ENCODE measurements at places on chromosomes 6 and 20.

DNA sequence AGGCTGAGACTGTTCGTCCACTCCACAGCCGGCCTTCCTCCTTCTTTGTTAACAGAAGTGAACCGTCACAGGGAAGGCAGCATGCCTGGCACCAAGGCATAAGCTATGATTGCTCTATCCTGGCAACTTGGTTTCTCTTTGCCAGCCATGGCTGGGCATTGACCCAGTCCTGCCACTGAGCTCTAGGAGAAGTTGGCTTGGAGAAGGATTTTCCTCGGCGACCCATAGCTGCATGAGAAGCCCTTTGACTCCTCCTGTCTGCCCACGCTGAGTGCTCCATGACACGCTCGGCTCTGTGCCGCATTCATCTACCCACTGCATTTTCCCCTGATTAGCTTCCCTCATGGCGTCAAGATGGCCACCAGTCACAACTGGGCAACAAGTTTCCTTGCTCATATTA, 111.8 kb upstream of the EXOC2 start:
- DNase-seq: no peak

GRCh38 chr6:17705428-17705777, 1.3 kb downstream of the NUP153 start:
- DNase-seq: no peak

GRCh38 chr6:14178083-14178445, 60.5 kb downstream of the CD83 start:
- no peak for DNase-seq

DNA sequence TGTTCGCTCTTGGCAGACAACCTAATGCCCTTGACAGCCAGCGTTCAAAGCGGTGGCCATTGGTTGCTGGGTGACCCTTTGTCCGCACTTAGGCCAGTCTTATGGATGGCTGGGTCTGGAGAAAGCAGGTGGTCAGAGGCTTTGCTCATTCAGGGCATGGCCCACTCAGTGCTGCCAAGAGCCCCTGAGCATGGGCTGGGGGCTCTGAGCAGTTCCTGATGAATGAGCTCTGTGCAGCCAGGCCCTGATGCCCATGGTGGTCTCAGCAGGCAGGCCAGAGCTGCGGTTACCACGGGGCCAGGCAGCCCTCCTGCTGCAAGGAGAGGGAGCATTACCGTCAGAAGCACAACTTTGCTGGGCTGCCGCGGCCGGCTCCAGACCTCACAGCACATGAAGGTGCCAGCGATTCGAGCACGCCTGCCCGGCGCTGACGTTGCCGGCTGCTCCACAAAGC, 36.3 kb downstream of the CDH4 start:
- DNase-seq: no peak

DNA sequence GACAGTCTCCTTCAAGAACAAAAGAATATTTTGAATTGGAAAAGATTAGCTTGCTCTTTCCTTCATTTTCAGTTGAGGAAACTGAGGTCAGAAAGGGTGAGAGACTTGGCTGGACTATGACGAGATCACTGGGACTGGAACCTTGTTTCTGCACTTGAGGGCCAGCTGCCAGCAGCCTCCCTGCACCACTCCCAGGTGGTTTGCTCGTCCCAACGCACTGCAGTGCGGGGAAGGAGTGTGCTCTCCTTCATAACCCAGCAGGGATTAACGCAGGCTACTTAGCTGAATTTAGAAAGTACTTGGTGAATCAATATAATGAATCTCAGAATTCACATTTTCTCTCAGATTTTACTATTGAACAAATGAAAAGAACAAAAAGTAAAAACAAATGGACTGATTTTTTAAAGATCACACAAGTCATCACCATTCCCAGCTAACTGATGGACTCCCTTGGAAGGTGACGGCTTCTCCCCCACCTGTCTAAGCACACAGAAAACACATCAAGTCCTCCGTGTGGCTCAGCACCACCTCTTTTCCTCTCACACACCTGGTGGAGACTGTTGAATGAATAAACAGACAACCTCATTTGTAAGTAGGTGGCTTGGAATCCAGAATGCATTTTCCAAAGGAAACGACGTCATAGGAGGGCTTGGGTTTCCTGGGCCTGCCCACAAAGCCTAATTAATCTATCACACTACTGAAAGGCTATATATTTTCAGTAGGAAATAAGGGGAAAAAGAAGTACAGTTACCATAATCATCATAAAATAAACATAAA, 121.0 kb downstream of the QRSL1 start:
- no peak for DNase-seq

DNA sequence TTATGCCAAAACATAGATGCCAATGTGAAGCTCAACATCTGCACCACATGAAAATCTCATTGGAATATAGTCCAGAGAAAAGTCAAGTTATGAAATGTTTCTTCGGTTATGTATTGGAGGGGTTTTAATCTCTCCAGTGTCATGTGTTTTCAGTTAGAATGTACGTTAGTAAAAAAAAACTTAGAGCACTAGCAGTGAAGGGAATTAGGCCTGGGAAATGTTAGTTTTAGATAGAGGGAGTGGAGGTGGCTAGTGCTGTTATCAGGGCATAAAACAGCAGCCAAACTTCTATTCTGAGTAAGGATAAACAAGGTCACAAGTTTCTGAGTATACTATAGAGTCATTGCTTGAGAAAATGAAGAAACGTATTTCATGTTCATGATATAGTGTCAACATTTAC, 42.9 kb downstream of the HDGFL1 start:
- DNase-seq: no peak

GRCh38 chr6:15351631-15352030, 105.8 kb downstream of the JARID2 start:
- no peak for DNase-seq

GRCh38 chr6:39223555-39223954, 5.7 kb downstream of the KCNK5 start:
- DNase-seq: no peak

- DNase-seq: no peak
These were observed 157.1 kb upstream of the SMLR1 start for GRCh38 chr6:130670142-130670541.

- DNase-seq: no peak
These were observed 3.5 kb upstream of the DEFB110 start for GRCh38 chr6:50025258-50025657.

GRCh38 chr6:100415768-100416167, 49.0 kb downstream of the SIM1 start:
- DNase-seq: no peak

DNA sequence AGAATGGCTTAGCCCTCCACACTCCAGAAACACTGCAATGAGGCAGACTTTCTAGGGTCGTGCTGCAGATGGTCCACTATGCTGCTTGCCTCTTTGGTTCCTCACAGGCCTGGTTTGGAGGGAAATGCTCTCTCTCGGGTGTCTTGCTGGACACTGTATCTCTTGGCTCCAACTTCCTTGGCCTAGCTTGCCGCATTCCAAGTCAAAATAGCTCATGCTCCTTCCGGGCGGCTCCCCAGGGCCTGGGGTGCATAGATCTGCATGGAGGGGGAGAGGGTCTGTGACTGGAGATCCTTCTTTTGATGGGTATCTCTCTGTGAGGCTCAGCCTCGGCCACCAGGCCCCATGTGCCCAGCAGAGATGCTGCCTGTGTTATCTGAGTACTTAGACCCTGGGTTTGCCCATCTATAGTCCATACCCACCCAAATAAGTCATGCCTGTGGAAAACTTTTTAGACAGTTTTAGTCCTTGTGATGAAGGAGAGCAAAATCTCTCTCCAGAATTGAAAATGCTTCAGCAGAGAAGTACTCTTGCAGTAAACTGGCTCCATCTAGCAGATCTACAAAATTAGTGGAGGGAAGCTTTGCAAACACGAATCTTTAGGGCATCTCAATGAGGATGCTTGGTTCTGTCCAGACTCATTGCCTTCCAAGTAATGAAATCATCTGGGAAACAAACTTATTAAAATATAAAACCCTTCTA, 264.1 kb upstream of the RIN2 start:
- no peak for DNase-seq

DNA sequence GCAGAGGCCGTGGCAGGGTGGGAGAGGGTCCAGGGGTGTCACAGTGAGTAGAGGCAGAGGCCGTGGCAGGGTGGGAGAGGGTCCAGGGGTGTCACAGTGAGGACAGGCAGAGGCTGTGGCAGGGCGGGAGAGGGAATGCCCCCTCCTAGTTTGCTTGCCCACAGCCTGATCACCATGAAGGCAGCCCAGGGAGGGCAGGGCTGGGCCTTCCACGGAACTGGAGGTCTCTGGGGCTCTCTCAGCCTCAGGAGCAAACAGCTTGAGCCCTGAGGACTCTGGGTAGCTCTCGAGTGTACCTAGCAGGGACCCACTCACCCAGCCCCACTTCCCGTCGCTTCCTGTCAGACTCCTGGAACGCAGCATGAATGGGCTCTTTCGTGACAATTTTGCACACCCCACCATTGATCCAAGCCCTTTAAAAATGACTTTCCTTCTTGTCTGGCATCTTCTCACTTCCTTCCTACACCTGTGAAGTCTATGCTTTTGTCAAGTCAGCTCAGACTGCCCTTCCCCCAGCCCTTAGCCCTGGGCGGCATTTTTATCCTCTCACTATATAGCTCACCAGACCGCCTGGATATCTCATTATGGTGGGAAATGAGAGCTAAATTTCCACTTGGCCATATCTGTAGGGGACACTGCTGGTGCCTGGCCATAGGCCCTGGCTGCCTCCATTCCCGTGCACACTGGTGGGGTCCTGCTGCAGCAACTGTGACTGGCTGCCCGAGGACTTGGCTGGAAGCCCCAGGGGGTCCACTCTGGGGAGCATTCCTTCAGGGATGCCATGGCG, 140.3 kb downstream of the CDC5L start:
- no peak for DNase-seq

DNA sequence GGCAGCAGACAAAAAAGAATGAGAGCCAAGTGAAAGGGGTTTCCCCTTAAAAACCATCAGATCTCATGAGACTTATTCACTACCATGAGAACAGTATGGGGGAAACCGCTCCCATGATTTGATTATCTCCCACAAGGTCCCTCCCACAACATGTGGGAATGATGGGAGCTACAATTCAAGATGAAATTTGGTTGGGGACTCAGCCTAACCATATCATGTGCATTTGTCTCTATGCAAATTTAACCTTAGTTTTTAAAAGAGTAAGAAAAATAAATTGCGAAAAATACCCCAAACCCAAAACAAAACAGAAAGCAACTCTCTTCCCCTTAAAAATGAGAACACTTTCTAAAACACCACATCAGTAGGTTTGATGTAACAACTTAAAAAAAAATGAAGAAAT, 22.6 kb upstream of the GPR6 start:
- no peak for DNase-seq

DNA sequence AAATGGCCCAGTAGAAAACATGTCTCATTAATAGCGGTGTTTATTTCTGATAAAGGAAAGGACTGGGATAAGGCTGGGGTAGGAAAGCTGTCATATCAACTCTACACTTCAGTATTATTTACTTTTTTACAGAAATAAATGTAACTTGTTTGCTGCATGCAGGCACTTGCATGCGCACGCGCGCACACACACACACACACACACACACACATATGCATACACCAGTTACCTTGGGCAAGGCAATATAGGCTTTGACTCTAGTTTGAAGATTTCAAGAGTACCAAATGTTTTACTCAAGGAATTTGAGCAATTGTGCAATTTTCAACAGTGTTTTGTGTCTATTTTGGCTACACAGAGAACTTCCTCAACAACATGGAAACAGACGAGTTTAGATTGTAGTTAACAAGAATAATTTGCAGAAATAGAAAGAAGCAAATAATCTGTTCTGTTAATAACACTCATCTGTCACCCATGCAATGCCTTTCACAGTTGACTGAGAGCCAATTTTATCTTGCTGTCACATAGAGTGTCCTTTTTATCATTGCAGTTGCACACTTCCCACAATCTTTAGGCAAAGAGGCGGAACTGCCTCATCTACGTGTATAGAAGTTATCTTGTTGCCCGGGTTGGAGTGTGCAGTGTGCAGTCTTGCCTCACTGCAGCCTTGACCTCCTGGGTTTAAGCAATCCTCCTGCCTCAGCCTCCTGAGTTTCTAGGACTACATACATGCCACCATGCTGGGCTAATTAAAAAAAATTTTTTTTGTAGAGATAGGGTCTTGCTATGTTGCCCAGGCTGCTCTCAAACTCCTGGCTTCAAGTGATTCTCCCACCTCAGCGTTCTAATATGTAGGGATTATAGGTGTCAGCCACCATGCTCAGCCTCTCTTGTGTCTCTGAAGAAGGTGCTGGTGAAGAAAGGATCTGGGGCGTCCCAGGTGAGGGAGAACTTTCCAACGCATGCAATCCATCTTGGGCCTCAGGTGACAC, 74.8 kb upstream of the SHLD1 start:
- DNase-seq: no peak

DNA sequence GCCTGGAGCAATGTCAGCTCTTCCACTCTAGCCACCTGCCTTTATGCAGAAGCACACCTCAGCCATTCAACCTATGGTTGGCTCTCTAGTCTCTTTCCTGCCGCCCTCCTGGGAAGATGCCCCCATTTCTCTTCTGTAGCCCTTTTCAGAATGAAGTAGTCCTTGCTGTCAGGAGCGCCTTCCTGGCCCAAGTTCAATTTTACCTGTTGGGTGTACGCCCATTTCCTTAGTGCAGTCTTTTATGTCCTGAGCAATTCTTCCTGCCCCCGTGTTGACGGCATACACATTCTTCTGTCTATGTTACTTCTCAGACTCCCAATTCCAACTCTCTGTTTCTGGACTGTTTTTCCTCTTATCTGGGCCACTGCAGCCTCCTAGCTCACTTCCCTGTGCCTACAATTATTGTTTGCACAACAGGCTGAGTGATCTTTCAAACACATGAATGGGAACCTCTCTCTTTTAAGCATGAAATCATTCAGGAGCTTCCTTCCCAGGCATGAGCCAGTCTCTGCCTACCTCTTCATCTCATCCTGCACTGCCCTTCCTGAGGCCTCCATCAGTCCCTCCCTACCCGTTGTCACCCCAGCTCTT, 389.2 kb downstream of the CD83 start:
- DNase-seq: no peak

- no peak for DNase-seq
These were observed 8.1 kb downstream of the NPBWR2 start for GRCh38 chr20:64099086-64099786.

GRCh38 chr6:37495244-37495934, 4.3 kb downstream of the CCDC167 start:
- DNase-seq: no peak

DNA sequence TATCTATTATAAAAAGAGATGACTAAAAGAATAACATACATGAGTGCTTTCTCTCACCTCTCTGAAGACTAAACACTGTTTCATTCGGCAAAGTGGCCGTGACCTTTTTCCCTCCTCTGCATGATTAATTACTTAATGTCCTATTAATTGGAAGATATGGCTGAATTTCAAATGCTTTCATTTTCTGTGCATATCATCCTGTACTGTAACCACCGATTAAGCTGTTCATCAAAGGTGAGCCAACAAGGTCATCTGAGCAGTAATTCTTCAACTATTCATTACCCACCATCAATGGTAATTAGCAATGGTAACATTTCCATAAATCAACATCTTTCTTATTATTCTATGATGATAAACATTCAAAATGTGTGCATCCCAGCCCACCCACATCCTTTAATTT, 125.2 kb downstream of the PTPRK start:
- DNase-seq: no peak

GRCh38 chr6:11665604-11666326, 112.8 kb downstream of the ADTRP start:
- DNase-seq: no peak

- no peak for DNase-seq
These were observed at the start of gene PXDC1 for GRCh38 chr6:3751077-3751729. TSS of gene PXDC1 (minus strand) at chr6:3751713. CDS start at chr6:3751531, 182 bp downstream.

GRCh38 chr6:23584134-23584763, 541.8 kb upstream of the NRSN1 start:
- no peak for DNase-seq

GRCh38 chr20:37850724-37851355, 52.1 kb upstream of the VSTM2L start:
- no peak for DNase-seq

- no peak for DNase-seq
These were observed 33.4 kb upstream of the SLC35B3 start for GRCh38 chr6:8468552-8469356.

Measured in T-helper 2 cell (primary cell).